ENCODE measurements at places on chromosomes 11 and 22.

DNA sequence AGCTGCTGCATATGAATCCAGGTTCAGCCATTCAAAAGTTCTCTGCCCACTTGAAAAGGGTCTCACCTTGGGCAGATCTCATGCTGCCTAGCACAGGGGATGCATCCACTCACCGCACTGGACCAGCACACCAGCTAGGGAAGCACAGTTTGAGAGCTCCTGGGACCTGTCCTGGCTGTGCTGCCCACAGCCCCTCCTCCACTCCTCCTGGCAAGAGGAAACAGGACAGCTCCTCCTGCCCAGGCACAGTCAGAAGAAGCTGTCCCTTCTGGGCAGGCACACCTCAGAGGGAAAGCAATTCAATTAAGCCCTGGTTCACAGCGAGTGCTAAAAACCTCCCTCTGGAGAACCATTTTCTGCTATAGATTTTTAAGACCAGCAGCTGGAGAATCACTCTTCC, 146.7 kb downstream of the ST3GAL4 start:
- no peak for DNase-seq

- DNase-seq = no peak
Observed at GRCh38 chr11:3753110-3753509, 44.2 kb downstream of the NUP98 start.

DNA sequence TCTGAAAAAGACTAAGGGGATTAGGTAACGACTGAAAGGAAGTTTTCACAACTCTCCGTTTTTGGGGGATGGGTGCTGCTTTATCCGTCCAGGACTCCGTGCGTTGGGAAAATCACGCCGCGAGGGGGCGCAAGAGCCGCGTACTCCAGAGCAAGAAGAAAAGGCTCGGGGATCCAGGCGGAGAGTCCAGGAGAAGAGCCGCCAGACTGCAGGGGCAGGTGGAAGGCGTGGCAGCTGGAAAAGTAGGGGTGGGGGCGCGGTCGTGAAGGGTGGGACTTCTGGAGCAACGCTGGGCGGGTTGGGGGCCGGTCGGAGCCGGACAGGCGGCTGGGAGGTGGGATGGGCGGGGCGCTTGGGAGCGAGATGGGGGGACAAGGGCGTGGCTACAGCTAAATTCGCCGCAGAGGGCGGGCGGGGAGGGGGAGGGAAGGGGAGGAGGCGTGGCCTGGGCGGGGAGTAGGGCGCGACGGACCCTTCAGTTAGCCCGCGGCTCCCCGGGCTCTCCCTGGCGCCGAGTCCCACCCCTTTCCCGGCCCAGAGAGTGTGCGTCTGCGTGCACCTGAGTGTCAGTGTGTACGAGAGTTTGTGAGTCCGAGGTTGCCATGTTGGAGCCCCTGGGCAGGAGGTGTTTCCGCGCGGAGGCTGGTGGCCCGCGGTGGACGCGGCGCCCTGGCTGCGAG, 613 bp upstream of the ARHGEF17 start:
- DNase-seq = peak; percentile 90

- no peak for DNase-seq
Observed at GRCh38 chr11:110355011-110355744, 58.8 kb upstream of the RDX start.

GRCh38 chr11:19680829-19681368, 31.7 kb upstream of the NAV2 start:
- no peak for DNase-seq

- no peak for DNase-seq
Observed at GRCh38 chr11:75639762-75640181, 29.1 kb downstream of the MAP6 start.

DNA sequence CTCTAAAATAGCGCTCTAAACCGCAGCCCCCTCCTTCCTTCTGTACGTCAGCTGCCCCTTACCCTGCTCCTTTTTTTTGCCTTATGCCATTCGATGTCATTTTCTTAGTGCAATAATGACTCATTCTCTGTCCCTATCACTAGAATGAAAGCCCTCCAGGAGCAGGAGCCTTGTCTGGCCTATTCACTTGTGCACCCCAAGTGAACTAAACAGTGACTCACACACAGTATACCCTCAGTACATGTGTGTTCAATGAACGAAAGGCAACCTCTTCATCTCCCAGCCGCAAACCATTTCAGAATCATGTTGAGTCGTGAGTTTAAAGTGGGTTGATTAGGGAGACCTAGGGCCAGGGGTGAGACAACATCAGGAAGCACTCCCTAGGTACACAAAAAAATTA, 50.7 kb upstream of the SPATA19 start:
- no peak for DNase-seq

DNA sequence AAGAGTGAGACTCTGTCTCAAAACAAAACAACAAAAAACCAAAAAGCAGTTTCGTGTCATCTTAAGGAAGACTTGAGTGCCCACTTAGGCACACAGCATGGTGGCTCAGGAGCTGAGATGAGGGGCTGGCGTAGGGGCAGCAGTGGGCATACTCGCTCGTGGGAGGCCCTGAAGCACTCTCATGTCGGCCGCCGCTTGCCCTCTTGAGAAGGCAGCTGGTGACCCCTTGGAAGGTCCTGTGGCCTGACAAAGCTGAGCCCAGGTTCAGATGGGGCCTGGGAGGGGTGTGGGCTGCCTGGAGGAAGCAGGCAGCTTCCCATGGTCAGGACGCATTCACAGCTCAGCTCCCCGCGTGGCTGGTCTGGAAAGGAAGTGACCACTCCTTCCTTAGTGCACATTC, 15.0 kb downstream of the MUC5B start:
- DNase-seq = no peak

Data from effector memory CD8-positive, alpha-beta T cell (primary cell).